ENCODE measurements at places on chromosomes 5 and 9. TPM values are rescaled to one million over a fixed set of nuclear protein-coding genes. Genes with fewer than 3 reads are reported as not detected.

DNA sequence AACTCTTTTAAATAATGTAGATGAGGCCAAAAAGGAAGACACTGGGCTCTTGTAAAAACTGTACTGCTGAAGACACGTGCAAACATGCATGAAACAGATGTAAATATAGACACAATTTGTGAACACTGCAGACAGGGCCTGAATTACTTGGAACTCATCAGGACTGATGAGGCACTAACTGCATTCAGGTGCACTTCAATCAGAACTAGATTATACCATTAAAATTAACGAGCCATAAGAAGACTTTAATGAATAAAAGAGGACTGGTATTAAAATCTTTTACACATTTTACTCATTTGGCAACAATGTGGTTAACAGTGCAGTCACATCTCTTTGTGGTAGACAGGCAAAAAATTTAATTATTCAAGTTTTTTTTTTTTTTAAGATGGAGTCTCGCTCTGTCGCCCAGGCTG is 13.4 kb upstream of the ZCCHC9 start:
- H3K4me3 ChIP-seq: no peak overlapping the region
- DNase-seq: no peak
- no peaks in the 10 kb centered on the region for H3K36me3 ChIP-seq
- H3K27ac ChIP-seq: no peak overlapping the region

- H3K27me3 ChIP-seq: no peaks in the 10 kb centered on the region
- H3K27ac ChIP-seq: no peak overlapping the region
- H3K4me3 ChIP-seq: no peak overlapping the region
These were observed 4.7 kb downstream of the SARDH start for GRCh38 chr9:133733421-133733795.

DNA sequence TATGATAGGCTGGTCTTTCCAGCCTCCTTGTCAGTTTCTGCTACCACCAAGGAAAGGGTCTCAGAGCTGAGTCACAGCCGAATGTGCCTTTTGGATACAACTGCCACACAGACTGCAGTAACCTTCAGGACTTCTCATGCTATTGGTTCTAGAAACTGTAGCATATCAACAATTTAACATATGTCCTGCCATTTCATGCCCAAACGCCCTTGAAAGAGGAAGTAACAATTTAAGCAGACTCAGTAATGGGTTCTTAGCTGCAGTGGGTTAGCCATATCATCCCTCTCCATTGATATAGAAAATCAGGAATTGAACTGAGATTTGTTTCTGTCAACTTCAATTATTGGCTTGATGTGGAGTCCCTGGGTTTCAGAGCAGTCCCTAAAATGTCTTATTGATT is 4.1 kb upstream of the CLK4 start:
- no peak for DNase-seq
- H3K36me3 ChIP-seq: no peaks in the 10 kb centered on the region
- no peak overlapping the region for H3K4me3 ChIP-seq
- H3K4me1 ChIP-seq: peaks cover 3% of the 10 kb centered on the region
- H3K27me3 ChIP-seq: no peaks in the 10 kb centered on the region

GRCh38 chr5:31811210-31811609 is 172.3 kb downstream of the PDZD2 start:
- H3K27ac ChIP-seq: no peak overlapping the region
- no peaks in the 10 kb centered on the region for H3K4me1 ChIP-seq
- no peaks in the 10 kb centered on the region for H3K36me3 ChIP-seq
- H3K4me3 ChIP-seq: no peak overlapping the region
- no peak for DNase-seq
- no peaks in the 10 kb centered on the region for H3K27me3 ChIP-seq

DNA sequence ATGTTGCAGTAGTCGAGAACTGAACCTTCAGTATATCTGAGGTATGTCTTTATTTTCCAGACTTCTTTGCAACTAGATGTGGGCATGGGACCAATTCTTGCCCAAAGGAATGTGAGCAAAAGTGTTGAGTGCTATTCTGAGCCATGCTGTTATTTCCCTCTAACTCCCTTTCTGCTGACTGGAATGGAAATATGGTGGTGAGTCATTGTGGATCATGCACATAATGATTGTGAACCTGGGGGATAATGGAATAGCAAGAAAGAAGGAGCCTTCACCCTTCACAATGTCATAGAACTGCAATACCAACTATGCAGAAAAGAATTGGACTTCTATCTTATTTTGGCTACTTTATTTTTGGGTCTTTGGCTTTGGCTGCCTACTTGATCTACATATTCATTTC is 10.3 kb upstream of the DOCK2 start:
- no peaks in the 10 kb centered on the region for H3K36me3 ChIP-seq
- H3K4me1 ChIP-seq: no peaks in the 10 kb centered on the region
- H3K4me3 ChIP-seq: no peak overlapping the region
- DNase-seq: no peak

DNA sequence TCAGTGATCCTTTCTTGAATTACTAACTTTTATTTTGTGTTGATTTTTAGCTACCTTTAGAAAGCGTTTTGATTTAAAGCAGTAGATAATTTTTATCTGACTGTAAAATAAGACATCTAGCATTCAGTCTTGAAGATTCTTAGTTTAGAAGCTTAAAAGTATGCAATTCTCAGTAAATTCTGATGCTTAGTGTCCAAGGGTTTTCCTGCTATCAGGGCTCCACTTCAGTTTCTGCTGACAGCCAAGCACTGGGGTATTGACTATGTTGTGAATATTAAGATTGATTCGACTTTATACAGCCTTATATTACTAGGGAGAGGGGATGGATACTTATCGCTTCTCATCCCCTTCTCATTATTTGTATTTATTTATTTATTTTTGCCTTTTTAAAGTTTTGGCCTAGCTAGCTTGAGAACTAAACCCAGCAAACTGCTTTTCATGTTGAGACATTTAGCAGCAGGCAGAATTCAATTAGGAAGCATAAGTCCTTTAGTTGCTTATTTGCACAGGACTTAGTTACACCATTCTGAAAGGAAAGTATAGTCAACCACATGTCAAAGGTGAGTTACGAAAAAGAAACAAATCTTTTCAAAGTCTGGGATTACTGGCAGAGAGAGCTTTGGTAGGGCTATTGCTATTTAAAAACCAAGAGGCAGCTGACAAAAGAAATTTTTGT is 2.9 kb downstream of the PBX3 start:
- H3K27me3 ChIP-seq: no peaks in the 10 kb centered on the region
- peaks cover 49% of the 10 kb centered on the region for H3K4me1 ChIP-seq
- no peaks in the 10 kb centered on the region for H3K36me3 ChIP-seq
- DNase-seq: no peak
- no peak overlapping the region for H3K4me3 ChIP-seq
- H3K27ac ChIP-seq: peak overlapping the region; percentile 53

DNA sequence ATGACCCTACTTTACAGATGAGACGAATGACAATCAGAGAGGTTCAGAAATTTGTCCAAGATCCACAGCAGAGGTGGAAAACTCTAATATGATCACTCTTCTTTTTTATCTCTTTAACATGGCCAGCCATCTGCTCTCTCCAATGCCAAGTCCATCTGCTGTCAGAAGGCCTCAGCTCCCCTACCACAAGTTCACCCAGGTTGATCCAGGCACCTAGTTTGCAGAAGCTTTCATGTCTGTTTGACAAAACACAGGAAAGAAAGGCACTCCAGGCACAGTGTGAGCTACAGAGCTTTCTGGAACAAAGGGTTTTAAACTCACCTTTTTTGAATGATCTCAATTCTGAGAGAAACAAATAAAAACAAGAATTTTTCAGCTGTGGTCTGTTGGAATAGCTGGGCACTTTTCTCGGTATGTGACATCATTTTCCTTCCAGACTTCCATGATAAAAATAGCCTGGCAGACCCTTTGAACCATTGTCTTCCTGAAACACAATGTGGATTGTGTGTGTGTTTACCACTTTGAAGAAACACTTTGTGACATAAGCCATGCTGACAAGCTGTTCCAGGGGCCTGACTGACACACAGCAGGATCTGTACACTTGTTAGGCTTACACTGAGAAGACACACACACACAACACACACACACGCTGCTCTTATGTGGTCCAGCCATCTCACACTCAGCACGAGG is 214.3 kb downstream of the AGTPBP1 start:
- peaks cover 12% of the 10 kb centered on the region for H3K27me3 ChIP-seq
- H3K27ac ChIP-seq: no peak overlapping the region
- DNase-seq: no peak
- no peaks in the 10 kb centered on the region for H3K36me3 ChIP-seq
- no peak overlapping the region for H3K4me3 ChIP-seq

- H3K36me3 ChIP-seq: no peaks in the 10 kb centered on the region
- H3K27ac ChIP-seq: no peak overlapping the region
- no peak for DNase-seq
- no peak overlapping the region for H3K4me3 ChIP-seq
- H3K27me3 ChIP-seq: peaks cover 4% of the 10 kb centered on the region
- H3K4me1 ChIP-seq: no peaks in the 10 kb centered on the region
These were observed 102.9 kb downstream of the LIFR start for GRCh38 chr5:38453506-38453905.

DNA sequence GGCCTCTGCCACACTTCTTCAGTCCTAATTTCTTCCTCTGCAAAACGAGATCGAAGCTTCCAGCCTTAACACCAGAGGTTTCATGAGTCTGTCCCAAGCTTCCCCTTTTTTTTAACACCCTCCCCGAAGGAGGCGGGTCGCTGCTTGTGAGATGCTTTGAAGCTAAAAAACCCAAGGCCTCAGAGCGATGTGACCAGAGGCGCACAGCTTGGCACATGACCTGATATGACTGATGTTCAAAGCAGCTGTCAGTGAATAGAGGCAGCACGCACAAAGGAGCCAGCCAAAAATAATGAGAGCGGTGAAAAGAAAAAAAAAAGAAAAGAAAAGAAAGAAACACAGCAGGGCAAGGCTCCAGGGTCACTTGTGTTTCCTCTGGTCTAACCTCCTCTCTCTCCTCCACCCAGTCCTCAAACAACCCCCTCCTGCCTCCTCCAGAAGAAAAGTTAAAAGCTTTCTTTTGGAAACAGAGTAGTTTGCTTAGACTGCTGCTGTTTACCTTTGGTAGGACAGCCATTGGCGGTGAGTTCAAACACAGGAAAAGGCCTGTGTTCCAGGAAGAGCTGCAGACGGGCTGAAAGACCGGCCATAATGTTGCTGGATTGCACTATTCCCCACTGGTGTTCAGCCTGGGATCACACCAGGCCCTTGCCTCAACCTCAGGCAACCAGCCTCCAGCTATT is 10.9 kb upstream of the ZNF366 start:
- DNase-seq: peak; percentile 33
- no peaks in the 10 kb centered on the region for H3K36me3 ChIP-seq
- no peaks in the 10 kb centered on the region for H3K4me1 ChIP-seq
- H3K27ac ChIP-seq: no peak overlapping the region
- H3K27me3 ChIP-seq: no peaks in the 10 kb centered on the region

DNA sequence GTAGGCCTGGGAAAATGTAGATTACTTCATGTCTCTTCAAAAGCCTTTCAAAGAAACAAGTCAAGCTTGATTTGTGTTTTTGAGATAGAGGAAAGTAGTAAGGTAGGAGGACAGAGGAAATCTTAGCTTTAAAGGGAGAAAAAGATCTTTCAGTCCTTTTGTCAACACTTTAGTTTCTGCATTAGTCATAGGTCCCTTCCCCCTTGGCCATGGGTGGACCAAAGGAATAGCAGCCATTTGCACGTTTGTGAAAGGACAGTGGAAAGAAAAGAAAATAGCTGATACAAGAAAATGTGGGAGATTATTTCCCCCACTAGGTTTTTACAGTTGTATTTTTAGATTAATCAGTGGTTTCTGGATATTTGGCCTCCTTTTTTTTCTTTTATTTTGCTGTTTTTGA is 121.9 kb upstream of the GRHPR start:
- no peak for DNase-seq
- no peaks in the 10 kb centered on the region for H3K27me3 ChIP-seq
- peaks cover 6% of the 10 kb centered on the region for H3K4me1 ChIP-seq

DNA sequence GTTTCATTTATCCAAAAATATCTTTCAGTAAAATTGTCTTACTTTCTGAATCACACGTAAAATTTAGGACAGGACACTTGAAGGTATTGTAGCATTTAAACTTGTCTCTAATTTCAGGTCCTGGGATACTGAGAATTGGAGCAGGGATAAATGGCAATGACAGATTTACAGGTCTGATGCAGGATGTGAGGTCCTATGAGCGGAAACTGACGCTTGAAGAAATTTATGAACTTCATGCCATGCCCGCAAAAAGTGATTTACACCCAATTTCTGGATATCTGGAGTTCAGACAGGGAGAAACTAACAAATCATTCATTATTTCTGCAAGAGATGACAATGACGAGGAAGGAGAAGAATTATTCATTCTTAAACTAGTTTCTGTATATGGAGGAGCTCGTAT is 99.2 kb downstream of the ADGRV1 start:
- H3K27me3 ChIP-seq: no peaks in the 10 kb centered on the region
- no peaks in the 10 kb centered on the region for H3K4me1 ChIP-seq
- H3K27ac ChIP-seq: no peak overlapping the region
- no peaks in the 10 kb centered on the region for H3K36me3 ChIP-seq

DNA sequence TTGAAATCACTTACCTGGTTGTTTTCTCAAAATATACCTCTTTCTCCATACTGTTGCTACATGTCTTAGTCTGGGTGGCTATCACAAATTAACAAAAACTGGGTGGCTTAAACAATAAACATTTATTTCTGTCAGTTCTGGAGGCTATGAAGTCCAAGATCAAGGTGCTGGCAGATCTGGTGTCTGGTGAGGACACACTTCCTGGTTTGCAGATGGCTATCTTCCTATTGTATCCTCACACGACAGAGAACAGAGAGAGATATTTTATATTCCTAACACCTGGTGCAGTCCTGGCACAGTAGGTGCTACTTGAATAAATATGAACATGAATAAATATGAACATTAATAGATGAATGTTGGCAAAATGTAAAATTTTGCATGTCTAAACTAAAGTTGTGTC is 164.3 kb upstream of the ACOT12 start:
- no peaks in the 10 kb centered on the region for H3K36me3 ChIP-seq
- H3K4me1 ChIP-seq: no peaks in the 10 kb centered on the region
- DNase-seq: no peak
- no peak overlapping the region for H3K4me3 ChIP-seq

DNA sequence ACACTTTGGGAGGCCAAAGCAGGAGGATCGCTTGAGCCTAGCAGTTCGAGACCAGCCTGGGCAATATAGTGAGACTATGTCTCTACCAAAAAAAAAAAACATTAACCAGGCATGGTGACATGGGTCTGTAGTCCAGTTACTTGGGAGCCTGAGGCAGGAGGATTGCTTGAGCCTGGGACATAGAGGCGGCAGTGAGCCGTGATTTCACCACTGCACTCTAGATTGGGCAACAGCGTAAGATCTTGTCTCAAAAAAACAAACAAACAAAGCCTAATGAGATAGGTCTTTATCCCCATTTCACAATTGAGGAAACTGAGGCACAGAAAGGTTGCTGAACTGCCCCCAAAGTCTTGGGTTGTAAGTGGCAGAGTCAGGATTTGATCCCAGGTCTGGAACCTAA is 70.5 kb upstream of the RAD23B start:
- H3K4me1 ChIP-seq: no peaks in the 10 kb centered on the region
- H3K27me3 ChIP-seq: no peaks in the 10 kb centered on the region
- H3K4me3 ChIP-seq: no peak overlapping the region

The REEP2 gene
- total RNA-seq: 6.4 TPM

The SEPTIN8 gene
- 70.7 TPM for total RNA-seq

The OTP gene
- total RNA-seq: not detected

The PCDHGA2 gene
- 1.4 TPM for total RNA-seq

The NUTM2G gene
- not detected for total RNA-seq

The VCAN gene
- total RNA-seq: 9.4 TPM

The SPAAR gene
- not detected for total RNA-seq

The ZBTB34 gene
- 10.5 TPM for total RNA-seq

The SLCO4C1 gene
- 13.5 TPM for total RNA-seq

The FAM221B gene
- not detected for total RNA-seq

All from transverse colon (tissue), 4 donors.